ENCODE measurements at places on chromosomes 1 and 21.

DNA sequence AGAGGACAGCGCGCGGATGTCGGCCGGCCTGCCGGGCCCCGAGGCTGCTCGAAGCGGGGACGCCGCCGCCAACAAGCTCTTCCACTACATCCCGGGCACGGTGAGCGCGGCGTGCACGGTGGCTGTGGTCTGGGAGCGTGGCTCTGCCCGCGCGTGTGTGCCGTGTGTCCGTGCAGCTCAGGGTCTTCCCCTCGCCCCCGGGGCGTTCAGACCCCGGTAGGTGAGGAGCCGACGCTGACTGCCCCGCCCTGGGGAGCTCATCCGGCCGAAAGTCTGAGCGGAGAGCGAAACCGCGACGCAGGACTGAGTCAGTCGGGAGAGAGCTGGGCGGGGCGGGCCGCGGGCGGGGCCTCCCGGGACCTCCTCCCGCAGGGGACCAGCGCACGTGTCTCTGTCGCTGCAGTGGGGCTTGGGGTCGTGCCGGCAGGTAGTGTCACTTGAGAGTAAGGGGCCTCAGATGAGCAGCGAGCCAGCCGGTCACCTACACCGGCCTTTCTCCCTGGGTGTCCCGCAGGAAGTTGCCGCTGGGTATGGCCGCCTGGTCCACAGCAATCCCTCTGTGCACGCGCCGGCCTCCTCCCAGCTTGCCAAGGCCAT is 520 bp downstream of the PLEKHN1 start:
- DNase-seq, result no peak

DNA sequence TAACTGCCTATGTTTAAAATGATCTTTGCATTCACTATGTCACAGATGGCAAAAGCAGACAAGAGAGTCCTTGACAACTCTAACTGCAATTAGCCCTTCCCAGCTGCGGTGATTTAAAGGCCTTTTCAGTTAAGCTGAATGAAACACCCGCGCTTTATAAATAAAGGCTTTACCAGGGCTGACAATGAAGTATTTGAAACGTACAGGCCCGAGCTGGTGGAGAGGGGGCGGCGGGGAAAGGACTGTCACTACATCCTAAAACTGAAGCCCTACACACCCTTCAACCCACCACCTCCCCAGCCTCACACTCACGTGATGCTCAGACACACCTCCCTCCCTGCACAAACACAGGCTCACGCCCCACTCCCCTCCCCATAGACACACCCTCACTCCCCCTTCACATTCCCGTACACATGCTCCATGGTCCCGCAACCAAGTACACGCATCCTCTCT is 45.5 kb downstream of the GRIK3 start:
- DNase-seq, result no peak

DNA sequence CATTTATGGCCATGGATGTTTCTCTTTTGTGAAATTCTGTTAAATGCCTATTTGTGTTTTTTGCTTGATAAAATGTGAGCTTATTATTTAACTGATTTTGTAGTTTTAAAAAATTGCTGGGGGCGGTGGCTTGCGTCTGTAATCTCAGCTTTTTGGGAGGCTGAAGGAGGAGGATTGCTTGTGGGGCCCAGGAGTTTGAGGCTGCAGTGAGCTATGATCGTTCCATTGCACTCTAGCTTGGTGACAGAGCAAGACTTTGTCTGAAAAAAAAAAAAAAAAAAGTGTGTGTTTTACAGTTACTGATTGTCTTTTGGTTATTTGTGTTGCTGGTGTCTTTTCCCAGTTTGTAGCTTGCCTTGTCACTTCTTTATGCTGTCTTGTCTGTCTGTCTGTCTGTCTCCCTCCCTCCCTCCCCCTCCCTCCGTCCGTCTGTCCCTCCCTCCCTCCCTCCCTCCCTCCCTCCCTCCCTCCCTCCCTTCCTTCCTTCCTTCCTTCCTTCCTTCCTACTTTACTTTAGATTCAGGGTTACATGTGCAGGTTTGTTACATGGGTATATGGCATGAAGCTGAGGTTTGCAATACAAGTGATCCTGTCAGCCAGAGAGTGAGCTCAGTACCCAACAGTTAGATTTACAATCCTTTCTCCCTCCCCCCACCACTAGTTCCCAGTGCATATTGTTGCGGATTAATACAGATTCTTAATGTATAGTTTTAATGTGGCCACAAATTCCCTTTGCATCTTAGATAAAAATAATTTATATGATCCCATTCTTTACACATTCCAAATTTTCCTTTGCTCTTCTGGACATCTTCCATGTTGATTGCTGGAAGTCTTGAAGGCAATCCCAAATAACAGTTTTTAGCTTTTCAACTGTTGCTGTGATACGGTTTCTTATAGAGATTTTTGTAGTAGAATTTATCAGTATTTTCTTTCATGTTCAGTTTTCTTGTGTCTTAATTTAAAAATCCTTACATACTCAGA is 25.1 kb downstream of the PTBP2 start:
- DNase-seq, result no peak

GRCh38 chr1:172165403-172165802 is 255.1 kb upstream of the C1orf105 start:
- DNase-seq, result no peak

GRCh38 chr1:21385022-21385421 is 54.9 kb upstream of the NBPF3 start:
- no peak for DNase-seq

Measured in sciatic nerve (tissue), 2 donors.